Immature natural killer cell (primary cell): ENCODE measurements at places on chromosomes 7 and 10.

DNA sequence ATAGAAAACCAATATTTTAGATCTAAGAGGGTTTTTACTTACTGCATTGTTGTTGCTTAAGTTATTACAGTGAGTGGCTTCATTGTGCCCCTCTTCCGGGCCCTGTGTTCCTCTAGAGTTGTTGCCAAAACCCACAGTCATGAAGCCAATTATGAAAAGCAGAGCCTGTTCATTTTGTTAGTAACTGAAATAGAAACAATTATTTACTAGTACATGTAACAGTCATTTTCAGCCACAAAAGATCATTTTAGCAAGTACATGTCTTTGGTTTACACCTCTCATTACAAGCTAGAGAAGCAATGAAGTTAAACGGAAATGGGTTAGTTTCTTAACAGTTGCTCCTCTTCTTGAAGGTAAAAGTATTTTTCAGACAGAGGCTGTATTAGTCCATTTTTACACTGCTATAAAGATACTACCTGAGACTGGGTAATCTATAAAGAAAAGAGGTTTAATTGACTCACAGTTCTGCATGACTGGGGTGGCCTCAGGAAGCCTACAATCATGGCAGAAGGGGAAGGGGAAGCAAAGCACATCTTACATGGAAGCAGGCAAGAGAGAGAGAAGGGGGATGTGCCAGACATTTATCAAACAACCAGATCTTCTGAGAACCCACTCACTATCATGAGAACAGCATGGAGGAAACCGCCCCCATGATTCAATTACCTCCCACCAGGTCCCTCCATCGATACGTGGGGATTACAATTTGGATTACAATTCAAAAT is 380.5 kb downstream of the SFMBT2 start:
- peak; percentile 73 for DNase-seq

- DNase-seq: no peak
These were observed 82.5 kb upstream of the PRR15 start for GRCh38 chr7:29480934-29481651.

GRCh38 chr7:115693779-115694178 is 336.8 kb downstream of the TFEC start:
- no peak for DNase-seq

DNA sequence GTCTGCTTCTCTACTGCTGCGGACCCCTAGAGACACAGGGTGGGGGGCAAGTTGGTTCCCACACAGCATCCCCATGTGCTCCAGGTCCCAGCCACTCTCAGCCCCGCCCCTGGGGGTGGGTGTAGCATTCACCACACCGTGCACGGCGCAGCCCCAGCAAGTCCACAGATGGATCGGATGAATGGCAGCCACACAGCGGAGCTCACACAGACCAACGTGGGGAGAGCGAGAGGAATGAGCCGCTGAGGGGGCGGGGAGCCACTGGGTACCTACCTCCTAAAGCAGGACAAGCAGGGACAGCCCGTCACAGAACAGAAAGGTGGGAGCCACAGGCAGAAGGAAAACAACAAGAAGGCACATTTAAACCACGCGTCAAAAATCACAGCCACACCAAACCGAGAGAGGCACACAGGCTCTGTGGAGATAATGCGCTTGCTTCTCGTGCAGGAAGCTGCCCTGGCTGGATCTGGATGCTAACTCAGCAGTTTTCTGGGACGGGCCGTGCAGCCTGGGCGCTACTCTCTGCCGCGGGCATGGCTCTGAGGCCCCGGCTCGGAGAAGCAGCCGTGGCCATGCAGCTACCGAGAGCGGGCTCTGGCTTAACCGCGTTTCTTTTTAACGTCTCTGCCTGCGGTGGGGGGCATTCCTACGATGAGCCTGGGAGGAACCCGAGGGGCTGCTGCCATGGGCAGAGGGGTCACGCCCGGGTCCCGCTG is 102.5 kb downstream of the CYTH3 start:
- DNase-seq: no peak

DNA sequence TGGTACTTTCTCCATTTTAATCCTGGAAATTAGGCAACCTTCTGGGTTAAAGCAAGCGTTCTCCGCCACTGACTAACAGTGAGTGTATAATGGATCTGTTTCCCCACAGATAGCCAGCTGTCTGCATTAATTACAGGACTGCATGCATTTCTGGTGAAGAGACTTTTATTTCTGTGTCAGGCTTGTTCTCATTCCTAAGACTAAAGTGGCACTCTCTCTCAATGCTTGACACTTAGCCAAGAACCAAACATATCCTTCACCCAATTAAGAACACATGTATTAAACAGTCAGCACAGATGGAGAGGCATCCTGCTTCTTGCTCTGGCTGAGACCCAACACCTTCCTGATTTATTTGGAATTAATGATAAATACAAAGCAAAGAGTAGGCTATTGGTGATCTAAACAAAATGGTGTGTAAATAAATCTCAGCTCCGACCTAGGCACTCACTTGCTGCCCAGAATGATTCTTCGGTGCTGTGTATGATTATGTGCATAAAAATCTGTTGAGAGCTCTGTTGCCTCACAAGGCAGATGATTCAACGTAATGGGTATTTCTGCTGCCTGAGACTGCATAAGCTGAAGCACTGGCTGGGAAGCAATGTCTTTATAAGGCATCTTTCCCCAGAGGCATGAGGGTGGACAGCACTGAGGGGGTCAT is 16.8 kb downstream of the CALU start:
- DNase-seq: no peak

- no peak for DNase-seq
These were observed 43.8 kb downstream of the SPOCK2 start for GRCh38 chr10:72044417-72045041.

- no peak for DNase-seq
These were observed 125.5 kb upstream of the SVIL start for GRCh38 chr10:29760138-29760900.

- no peak for DNase-seq
These were observed 368.7 kb downstream of the AUTS2 start for GRCh38 chr7:69966766-69967591.

GRCh38 chr10:21293518-21294356 is 231.7 kb downstream of the SKIDA1 start:
- no peak for DNase-seq

- peak; percentile 65 for DNase-seq
These were observed 17.6 kb downstream of the DNAJB12 start for GRCh38 chr10:72337039-72337629.

DNA sequence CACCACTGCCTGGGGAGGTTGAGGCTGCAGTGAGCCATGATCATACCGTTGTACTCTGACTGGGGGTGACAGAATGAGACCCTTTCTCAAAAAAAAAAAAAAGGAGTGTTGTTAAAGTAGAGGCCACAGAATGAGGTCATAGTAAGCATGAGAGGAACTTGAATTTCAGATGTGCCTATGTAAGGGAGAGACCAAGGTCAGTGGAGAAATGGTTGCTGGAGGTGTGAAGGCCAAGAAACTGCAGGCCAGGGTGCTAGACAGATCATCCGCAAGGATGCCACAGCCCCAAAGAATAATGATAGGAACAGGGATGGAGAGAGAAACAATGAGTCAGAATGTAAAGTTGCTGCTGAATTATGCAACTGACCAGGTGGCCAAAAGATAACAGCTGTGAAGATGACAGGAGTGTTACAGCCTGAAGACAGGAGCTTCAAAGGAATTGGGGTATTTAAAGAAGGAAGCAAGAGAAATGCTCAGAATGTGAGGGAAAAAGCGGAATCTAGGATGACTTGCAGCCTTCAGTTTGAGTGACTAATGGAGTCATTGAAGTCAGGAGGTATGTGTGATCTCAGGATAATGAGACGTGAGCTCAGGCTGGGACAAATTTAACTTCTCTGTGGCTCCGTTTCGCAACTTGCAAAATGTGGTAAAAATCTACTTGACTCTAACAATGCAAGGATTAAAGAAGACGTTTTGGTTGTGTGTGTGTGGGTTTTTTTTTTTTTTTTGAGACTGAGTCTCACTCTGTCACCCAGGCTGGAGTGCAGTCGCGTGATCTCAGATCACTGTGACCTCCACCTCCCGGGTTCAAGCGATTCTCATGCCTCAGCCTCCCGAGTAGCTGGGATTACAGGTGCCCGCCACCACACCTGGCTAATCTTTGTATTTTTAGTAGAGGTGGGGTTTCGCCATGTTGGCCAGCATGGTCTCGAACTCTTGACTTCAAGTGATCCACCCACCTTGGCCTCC is 22.2 kb downstream of the TYW1B start:
- no peak for DNase-seq

DNA sequence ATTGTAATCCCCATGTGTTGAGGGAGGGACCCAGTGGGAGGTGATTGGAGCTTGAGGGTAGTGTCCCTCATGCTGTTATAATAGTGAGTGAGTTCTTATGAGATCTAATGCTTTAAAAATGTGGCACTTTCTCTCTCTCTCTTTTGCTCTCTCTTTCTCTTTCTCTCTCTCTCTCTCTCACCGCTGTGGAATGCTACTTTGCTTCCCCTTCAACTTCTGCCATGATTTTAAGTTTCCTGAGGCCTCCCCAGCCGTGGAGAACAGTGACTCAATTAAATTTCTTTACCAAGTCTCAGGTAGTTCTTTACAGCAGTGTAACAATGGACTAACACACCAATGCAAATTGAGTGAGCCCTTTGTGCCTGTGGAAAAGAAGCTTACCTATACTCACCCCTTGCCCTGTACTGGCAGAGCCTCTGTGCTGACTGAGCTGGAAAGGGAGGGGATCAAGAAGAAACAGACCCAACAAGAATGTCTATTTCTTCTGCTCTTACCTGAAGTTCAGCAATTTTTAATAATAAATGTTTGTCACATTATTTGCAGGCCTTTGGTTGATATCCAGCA is 642.5 kb upstream of the KCND2 start:
- DNase-seq: no peak

DNA sequence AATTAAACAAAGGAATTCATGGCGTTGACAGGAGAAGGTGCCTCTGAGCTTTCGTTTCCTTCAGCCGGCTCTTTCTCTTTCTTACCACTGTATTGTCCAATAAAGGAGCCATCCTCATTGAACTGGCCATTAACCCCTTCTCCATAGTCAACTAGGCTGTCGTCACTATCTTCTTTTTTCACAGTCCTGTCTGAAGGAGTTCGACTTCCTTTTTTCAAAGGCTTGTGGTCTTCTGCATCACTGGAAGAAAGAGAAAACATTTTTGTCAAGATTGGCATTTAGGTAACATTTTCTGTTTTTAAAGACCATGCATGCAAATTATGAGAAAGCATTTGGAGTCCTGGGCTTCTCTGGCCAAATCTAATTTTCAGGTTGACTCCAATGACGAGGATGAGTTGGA is 19.7 kb upstream of the LAMB4 start:
- DNase-seq: no peak

GRCh38 chr10:62651341-62651740 is 153.2 kb upstream of the ADO start:
- no peak for DNase-seq

DNA sequence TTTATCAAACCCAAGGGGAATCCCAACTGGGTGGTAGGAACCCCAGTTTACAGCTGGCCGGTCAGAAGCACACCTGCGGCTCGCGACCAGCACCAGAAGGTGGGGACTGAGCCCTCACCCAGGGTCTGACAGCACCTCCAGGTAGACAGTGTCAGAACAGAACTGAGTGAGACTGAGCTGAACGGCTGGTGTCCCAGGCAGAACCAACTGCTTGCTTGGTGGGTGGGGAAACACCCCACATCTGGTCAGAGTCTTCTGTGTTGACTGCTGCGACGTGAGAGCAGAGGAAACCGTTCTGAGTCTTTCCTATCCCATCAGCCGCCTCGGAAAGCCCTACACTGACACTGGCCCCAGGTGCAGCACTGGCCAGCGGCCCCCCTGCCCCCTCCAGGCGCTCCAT is 160.7 kb downstream of the MAD1L1 start:
- DNase-seq: no peak

DNA sequence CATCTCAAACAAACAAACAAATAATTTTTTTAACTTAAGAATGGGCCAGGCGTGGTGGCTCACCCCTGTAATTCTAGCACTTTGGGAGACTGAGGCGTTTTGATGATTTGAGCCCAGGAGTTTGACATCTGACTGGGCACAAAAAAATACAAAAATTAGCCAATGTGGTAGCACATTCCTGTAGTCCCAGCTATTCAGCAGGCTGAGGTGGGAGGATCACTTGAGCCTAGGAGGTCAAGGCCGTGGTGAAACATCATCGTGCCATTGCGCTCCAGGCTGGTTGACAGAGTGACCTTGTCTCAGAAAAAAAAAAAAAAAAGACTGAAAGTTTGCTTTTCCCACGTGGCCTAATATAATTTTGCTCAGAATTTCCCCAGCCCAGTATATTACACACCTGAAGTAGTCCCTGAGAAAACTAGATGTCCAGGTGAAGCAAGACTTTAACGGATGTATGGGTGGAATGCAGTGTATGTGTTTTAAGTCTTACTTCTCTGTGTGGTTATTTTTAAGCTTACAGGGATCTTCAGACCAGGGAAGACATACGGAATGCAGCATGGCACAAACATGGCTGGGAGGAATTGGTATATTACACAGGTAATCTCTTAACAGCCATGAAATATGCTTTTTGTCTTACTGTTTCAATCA is 32.6 kb downstream of the NIPSNAP2 start:
- no peak for DNase-seq

- no peak for DNase-seq
These were observed 144.7 kb upstream of the SEMA3A start for GRCh38 chr7:84339306-84339705.

GRCh38 chr10:77182803-77183202 is 454.8 kb downstream of the KCNMA1 start:
- no peak for DNase-seq

GRCh38 chr10:5510281-5511072 is 11.1 kb upstream of the CALML5 start:
- no peak for DNase-seq

DNA sequence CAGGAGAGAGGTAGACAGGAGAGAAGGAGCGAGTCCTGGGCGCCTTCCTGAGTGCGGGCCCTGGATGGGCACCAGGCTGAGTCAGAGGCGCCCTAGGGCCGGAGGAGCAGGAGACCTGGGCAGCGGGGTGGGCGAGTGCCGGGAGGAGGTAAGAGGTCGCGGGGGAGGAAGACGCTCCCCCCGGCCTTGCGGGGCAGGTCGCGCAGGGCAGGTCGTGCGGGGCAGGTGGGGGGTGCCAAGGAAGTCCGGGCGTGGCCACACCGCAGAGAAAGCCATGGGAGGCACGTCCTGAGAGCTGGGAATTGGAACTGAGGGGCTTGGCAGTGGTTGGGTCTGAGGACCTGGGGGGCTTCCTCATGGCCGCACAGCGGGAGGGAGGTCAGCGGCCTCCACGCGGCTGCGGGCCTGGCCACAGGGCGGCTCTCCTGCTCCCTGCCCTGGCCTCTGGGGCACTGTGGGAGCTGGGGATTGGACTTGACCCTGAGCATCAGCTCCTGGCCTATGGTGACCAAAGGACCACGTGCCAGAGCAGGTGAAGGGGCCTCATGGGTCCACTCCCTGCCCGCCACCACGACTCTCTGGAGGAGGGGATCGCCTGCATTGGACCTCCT is 935 bp downstream of the MMP21 start:
- no peak for DNase-seq

GRCh38 chr7:16657656-16658279 is 11.8 kb downstream of the BZW2 start:
- DNase-seq: no peak

DNA sequence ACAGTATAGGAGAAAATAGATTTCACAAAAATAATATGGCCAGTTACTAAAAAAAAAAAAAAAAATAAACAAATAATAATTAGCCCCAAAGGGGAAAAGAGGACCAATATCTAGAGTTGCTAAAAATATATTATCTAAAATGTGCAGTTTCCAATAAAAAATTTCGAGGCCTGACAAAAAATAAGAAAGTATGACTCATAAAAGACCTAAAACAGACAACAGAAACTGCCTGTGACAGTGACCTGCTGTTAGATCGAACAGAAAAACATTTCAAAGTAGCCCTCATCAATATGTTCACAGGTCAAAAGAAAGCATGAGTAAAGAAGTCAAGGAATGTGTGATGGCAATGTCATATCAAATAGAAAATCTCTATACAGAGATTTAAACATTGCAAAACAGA is 11.8 kb upstream of the TSPAN12 start:
- no peak for DNase-seq
